Fibroblast of lung (primary cell): ENCODE measurements at places on chromosomes 6 and 20. TPM values are rescaled to one million over a fixed set of nuclear protein-coding genes. Genes with fewer than 3 reads are reported as not detected.

DNA sequence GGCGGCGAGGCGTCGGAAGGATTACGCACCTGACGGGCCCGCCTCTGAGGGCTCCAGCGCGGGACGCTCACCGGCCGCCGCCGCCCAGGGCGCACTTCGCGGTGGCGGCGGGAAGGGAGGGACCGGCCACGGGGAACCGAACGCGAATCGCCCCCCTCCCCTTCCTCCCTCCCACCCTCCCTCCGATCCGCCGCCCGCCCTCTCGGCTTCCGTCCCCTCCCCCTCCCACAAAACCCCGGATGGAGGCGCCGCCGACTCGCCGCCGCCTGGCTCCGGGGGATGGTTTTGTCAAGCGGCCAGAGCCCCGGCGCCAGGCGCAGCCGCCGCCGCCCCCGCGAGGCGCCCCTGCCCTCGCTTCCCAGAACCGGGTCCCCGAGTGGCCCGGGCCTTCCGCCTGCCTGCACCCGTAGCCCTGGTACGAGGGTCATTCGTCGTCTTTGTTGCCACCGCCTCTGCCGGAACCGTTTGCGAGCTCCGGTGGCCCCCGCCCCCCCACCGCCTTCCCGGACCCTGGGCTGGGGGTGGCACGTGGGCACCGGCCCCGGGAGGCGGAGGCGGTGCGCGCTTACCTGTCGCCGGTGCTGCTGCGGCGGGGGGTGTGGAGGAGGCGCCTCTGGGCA is 398 bp downstream of the ZBTB2 start:
- no peaks in the 10 kb centered on the region for H3K27me3 ChIP-seq
- peak overlapping the region; percentile 95 for H3K27ac ChIP-seq

GRCh38 chr6:132907231-132907630 is 92.9 kb downstream of the RPS12 start:
- DNase-seq: no peak
- no peaks in the 10 kb centered on the region for H3K36me3 ChIP-seq
- H3K27me3 ChIP-seq: no peaks in the 10 kb centered on the region
- H3K27ac ChIP-seq: peak overlapping the region; percentile 49
- peaks cover 12% of the 10 kb centered on the region for H3K4me1 ChIP-seq
- H3K4me3 ChIP-seq: no peak overlapping the region

DNA sequence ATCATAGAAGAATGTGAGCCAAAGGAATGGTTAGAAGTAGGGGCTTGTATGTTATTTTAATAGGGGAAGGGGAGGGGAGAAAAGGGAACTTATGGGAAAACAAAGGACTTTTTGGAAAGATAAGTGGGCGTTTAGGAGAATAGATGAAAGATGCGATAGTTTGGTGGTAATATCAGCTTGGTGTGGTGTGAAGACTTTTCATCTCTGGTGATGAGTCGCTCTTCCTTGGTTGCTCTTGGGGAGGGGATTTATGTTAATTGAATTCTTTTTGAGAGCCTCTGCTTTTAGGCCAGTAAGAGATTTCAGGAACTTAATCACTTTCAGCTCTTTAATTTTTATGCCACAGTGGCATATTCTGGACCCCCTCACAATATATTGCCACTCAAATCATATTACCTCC is 10.8 kb downstream of the HECA start:
- no peak for DNase-seq
- no peaks in the 10 kb centered on the region for H3K36me3 ChIP-seq
- H3K4me3 ChIP-seq: no peak overlapping the region
- no peak overlapping the region for H3K27ac ChIP-seq
- H3K27me3 ChIP-seq: no peaks in the 10 kb centered on the region
- H3K4me1 ChIP-seq: peaks cover 6% of the 10 kb centered on the region

GRCh38 chr20:1882026-1882425 is 13.2 kb upstream of the SIRPA start:
- H3K4me3 ChIP-seq: no peak overlapping the region
- H3K27ac ChIP-seq: no peak overlapping the region
- no peak for DNase-seq
- H3K27me3 ChIP-seq: peaks cover 21% of the 10 kb centered on the region
- H3K36me3 ChIP-seq: no peaks in the 10 kb centered on the region

DNA sequence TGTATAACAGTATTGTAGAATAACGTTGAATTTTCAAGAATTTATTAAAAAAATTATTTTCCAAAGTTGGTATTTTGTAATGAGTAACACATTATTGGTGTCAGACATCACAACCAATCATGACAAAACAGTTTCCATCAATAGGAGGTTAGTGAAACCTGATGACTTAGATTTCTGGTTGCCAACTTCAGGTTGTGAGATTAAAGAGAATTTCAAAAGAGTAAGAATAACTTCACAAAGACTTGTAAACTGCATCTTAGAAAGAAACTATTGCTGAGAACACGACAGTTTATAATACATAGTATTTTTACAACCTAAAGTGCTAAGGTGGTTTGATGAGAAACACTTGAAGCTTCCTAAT is 159.2 kb upstream of the ARG1 start:
- H3K27ac ChIP-seq: no peak overlapping the region
- no peaks in the 10 kb centered on the region for H3K36me3 ChIP-seq
- H3K4me1 ChIP-seq: no peaks in the 10 kb centered on the region
- H3K4me3 ChIP-seq: no peak overlapping the region

DNA sequence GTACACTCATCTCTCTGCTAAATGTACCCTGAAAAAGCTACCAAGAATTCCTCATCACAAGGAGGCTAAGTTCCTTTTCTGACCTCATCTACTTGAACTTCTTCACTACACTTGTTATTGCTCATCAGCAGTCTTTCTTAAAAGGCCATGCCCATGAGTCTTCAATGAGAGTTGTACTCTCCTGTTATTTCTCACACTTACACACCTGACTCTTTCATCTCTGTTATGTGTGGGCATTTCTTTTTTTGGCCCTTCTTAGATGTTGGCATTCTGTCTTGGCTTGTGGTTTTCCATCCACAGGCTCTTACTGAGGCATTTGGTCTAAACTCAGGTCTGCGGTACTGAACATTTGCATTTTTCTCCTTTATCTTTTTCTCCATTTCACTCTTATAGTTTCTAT is 10.7 kb upstream of the SLC17A1 start:
- H3K4me1 ChIP-seq: no peaks in the 10 kb centered on the region
- DNase-seq: no peak
- H3K27ac ChIP-seq: no peak overlapping the region
- no peak overlapping the region for H3K4me3 ChIP-seq

DNA sequence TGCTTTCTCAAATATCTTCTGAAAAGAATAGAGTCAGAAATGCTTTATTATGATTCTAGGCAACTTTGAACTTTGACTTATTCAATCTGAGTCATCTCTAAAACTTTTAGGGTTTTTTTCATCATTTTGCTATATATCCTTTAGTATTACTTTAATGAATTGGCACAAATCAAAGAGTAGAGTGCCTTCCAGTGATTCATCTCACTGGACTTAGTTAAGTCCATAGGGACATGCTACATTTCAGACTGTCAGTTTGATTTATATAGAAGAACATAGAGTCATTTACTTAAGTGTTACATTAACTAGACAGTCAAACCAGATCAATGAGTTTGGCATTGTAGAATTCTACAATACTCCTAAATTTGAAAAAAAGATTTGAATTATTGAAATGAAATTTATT is 1235.7 kb upstream of the MAP3K7 start:
- no peak overlapping the region for H3K27ac ChIP-seq
- no peaks in the 10 kb centered on the region for H3K36me3 ChIP-seq
- H3K4me1 ChIP-seq: no peaks in the 10 kb centered on the region
- H3K4me3 ChIP-seq: no peak overlapping the region
- peak; percentile 17 for DNase-seq

- H3K4me1 ChIP-seq: no peaks in the 10 kb centered on the region
- H3K27ac ChIP-seq: no peak overlapping the region
- no peaks in the 10 kb centered on the region for H3K27me3 ChIP-seq
- no peaks in the 10 kb centered on the region for H3K36me3 ChIP-seq
- H3K4me3 ChIP-seq: no peak overlapping the region
- peak; percentile 68 for DNase-seq
Observed at GRCh38 chr6:163780994-163781393, 366.5 kb downstream of the QKI start.

DNA sequence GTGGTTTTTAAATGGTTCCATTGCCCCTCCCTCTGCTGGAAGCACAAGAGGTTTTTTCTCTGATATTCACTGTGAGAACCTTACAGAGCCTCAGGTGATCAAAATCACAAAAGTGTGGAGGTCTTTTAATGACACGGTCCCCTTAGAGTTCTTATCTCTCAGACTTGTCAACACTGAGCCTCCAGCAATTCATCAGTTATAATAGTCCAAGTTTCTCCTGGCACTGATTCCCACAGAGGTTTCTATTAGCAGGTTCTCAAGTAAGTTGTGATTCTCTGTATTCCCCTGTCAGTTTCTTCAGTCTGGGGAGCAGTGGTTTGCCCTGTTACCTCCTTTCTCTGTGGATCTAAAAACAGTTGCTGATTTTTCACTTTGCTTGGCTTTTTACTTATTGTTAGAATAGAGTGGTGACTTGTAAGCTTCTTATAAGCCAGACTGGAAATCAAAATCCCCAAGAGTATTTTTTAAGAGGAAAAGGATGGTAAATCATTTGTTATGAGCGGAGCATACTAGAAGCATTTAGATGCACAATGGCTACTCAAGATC is 157.4 kb upstream of the BMP5 start:
- H3K27me3 ChIP-seq: no peaks in the 10 kb centered on the region
- no peak overlapping the region for H3K4me3 ChIP-seq
- no peaks in the 10 kb centered on the region for H3K4me1 ChIP-seq

GRCh38 chr6:166305562-166306117 is 2.6 kb downstream of the PRR18 start:
- no peak overlapping the region for H3K27ac ChIP-seq
- no peaks in the 10 kb centered on the region for H3K4me1 ChIP-seq
- no peak for DNase-seq
- H3K4me3 ChIP-seq: no peak overlapping the region
- no peaks in the 10 kb centered on the region for H3K36me3 ChIP-seq

- H3K36me3 ChIP-seq: no peaks in the 10 kb centered on the region
- no peaks in the 10 kb centered on the region for H3K4me1 ChIP-seq
- H3K27ac ChIP-seq: no peak overlapping the region
Observed at GRCh38 chr20:59482351-59483187, 121.8 kb upstream of the PHACTR3 start.

- H3K27me3 ChIP-seq: peaks cover 32% of the 10 kb centered on the region
- H3K4me3 ChIP-seq: no peak within 1 kb of the TSS
- H3K4me1 ChIP-seq: no peaks in the 10 kb centered on the region
- no peak within 1 kb of the TSS for H3K27ac ChIP-seq
Observed at GRCh38 chr20:37261714-37262113, at the start of gene GHRH. GHRH (minus strand) TSS chr20:37261814; CDS start chr20:37256889, 4,925 bp downstream.

DNA sequence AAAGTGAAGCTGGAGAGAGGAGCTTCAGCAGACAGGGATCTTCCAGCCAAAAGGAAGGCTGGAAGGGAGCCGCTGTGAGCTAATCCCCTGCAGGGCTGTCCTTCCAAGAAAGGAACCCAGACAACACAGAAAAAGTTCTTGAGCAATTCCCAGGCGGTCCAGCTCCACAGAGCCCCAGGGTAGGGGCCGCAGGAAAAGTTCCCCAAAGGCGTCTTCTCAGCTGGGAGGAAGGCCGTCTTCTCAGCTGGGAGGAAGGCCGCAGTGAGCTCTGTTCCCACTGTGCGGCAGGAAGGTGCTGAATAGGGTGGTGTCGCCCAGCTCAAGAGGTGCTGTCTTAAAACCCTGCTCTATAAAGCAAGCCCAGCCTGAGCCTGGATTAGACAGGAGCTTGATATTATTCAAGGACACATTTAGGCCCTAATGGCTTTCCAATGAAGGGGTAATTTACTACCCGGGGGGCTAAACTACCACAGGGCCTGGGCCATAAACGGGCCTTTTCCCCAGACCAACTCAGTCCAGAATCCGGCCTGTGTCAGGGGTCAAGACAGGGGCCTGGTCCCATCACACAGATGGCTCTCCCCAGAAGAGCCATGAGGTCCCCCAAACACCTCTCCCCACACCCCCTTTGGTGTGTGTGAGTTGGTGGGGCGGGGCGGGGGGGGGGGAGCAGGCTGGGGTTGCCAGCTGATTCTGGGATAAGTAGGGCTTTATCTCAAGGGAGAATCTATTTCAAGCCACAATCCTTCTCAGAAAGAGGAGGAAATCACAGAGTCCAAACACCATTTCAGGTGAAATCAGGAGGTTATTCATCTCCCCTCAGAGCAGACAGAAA is 103.6 kb downstream of the NOL4L start:
- no peak for DNase-seq
- H3K4me3 ChIP-seq: no peak overlapping the region
- H3K4me1 ChIP-seq: peaks cover under 1% of the 10 kb centered on the region
- H3K27me3 ChIP-seq: peaks cover 2% of the 10 kb centered on the region
- no peak overlapping the region for H3K27ac ChIP-seq

CPNE5 gene
- total RNA-seq: 0.26 TPM in 1 of 2 replicates, not detected in the other

SNAP25 gene
- total RNA-seq: 1.5 and 4.5 TPM in 2 replicates

C6orf132 gene
- 1.0 and 1.2 TPM in 2 replicates for total RNA-seq

PPP1R3G gene
- total RNA-seq: 2.1 and 3.3 TPM in 2 replicates

FAM83B gene
- under 0.01 TPM in 2 replicates for total RNA-seq

GID8 gene
- 33.9 and 38.8 TPM in 2 replicates for total RNA-seq

PTCHD4 gene
- 4.4 and 5.8 TPM in 2 replicates for total RNA-seq

NR2E1 gene
- total RNA-seq: not detected in 2 replicates

LY6G6D gene
- total RNA-seq: not detected in 2 replicates

ZBTB46 gene
- 2.8 and 4.5 TPM in 2 replicates for total RNA-seq

SLC17A2 gene
- under 0.01 TPM in 1 of 2 replicates, not detected in the other for total RNA-seq

IL17A gene
- total RNA-seq: not detected in 2 replicates
